ENCODE measurements at places on chromosomes 5 and 9.

DNA sequence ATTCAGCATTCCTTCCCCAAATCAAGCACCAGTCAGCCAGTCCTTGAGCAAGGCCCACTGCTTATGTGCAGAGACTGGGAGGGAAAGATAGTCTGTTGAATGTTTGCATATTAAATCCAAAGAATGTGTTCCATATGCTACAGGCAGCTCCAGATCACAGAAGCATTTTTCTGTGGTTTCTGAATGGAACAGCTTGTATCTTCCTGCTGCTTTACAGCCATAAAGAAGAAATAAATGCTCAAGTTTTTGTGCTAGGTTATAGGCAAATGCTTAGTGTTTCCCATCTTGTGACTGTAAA, 310.3 kb downstream of the TRIM36 start:
- DNase-seq, result no peak

DNA sequence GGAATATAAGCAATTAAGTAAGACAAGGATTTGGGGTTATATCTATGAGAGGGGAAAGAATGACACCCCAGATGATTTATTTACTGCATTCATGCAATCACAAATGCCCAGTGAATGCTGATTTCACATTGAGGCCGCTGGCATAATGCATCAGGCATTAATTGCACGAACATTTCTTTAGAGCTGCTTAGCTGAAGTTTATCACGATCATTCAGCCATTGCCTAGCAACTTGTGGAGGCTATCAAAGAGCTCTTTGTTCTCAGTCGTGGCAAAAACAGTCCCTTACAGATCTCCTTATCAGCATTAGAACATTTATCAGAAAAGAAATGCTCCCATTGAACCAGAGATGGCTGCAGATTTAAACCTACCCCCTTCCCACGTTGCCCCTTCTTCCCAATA, 88.7 kb upstream of the PRRC1 start:
- DNase-seq, result no peak

DNA sequence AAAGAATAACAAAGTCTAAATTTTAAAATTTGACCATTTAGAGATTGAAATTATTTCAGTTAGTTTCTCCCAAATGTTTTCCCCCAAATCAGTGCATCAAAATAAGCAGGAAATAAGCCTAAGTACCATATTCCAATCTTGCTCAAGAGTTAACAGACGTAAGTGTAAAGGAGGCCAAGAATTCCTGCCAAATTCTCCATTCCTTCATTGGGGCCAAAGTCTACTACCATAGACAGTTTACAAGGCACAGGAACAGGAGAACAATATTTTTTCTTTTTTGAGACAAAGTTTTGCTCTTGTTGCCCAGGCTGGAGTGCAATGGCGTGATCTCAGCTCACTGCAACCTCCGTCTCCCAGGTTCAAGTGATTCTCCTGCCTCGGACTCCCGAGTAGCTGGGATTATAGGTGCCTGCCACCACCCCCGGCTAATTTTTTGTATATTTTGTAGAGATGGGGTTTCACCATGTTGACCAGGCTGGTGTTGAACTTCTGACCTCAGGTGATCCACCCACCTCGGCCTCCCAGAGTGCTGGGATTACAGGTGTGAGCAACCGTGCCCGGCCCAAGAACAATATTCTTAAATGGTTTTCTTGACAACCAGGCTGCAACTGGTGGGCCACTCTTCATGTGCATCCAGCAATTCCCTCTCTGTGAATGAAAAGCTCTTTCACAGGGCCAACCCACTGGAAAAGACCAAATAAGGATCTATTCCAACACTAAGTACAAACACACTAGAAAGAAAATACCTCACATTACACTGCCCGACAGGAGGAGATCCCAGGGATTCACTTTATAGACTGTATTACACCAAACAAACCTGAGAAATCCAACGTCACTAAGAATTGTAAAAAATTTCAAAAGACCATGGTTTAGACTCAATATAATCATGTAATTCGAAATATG, 127.7 kb downstream of the MAPKAP1 start:
- no peak for DNase-seq

- DNase-seq, result no peak
Measured at GRCh38 chr9:83238871-83239640, 176.1 kb upstream of the RASEF start.

- DNase-seq, result no peak
Measured at GRCh38 chr9:101486693-101487442, 46.8 kb upstream of the RNF20 start.

DNA sequence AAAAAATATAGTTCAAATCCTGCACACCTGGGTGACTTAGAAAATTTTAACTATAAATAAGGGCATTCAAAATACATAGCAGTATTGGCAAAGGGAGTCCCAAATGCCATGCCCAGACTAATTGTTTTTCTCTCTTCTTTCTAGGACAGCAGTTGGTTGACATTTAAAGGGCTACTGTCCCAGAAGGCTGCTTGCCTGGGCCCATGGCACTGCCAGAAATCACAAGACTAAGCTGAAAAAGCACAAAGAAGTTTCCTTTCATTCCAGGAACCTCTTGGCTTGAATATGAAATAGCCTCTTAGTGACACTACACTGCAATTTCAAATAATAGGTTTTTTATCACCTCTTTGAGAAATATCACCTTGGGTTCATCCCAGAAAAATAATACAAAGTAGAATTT, 388.9 kb upstream of the TRPC7 start:
- DNase-seq, result no peak

DNA sequence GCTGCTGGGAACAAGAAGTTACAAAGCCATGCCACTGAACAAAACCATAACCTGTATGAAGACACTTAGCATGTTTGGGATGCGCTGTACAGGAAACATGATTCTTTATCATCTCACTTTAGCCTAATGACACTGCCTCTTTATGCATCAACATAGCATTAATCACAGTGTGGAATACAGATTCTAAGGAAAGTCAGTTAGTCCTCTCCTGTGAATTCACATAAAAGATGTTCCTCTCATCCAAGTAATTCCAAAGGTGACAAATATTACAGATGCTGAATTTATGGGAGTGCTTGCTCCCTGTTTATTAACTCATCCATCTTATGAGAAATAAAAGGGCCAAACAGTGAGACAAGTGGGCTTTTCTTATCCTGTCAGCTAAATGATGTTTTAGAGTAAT, 1677.7 kb downstream of the EFNA5 start:
- no peak for DNase-seq

- DNase-seq, result no peak
Measured at GRCh38 chr9:25481372-25481771, 196.9 kb downstream of the TUSC1 start.
